Esophagus squamous epithelium (tissue), 5 donors: ENCODE measurements at places on chromosomes 12 and 14.

- DNase-seq = no peak
These were observed 136.1 kb downstream of the FGD4 start for GRCh38 chr12:32535288-32535999.

GRCh38 chr14:50769863-50770500, 61.0 kb downstream of the NIN start:
- no peak for DNase-seq

DNA sequence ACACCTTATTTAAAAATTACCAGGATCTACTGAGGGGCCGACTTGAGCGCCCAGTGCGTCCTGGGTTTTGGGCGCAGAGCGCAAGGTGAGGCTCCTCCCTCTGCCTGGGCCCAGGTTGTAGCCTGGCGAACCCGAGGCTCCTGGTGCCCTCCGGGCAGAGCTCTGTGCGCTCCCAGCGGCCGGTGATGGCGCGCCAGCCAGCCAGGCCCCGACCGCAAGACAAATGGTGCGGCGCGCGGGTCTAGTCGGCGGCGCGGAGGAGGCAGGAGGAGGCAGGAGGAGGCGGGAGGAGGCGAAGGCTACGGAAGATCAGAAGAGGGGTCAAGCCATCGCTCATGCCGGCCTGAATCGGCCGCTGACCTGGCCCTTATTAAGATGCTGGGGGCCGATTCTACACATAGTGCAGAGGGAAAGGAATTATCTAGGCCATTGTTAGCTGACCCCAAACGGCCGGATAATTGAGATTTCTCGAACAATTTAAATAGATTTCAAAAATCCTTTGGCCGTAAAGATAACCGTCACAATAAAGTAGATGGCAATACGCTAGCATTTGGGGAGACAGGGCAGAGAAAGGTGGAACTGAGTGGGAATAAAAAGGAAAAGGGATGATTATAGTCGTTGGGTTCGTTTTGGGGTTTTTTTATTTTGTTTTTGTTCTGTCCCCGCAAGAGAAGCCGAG, 2.8 kb downstream of the TBX5 start:
- no peak for DNase-seq

DNA sequence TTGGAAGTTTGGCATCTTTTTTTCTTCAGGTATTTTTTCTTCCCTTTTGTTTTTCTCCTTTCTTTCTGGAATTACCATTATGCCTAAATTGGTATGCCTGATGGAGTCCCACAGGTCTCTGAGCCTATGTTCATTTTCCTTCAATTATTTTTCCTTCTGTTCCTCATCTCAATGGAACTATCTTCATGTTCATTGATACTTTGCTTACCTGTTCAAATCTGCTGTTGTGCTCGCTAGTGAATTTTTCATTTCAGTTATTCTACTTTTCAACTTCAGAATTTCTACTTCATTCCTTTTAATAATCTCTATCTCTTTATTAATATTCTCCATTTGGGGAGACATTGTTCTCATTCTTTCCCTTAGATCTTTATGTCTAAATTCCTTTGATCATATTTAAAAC, 15.4 kb upstream of the USP30 start:
- DNase-seq = no peak

GRCh38 chr12:9694241-9694640, 24.7 kb downstream of the CLEC2D start:
- no peak for DNase-seq

DNA sequence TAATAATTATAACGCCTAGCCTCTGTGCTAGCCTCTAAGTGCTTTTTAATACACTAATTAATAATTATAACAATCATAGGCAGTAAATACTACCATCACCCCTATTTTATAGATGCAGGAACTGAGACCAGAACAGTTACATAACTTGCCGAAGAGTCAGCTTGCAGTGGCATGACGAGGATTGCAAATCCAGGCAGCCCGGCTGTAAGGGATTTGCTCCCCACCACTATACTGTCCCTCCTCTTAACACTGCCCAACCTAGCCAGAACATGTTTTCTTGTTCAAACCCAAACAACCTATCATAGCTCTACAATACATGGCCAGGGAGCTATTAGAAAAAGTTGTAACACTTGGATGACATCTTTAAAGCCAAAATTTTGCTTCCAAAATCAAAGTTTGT, 33.9 kb upstream of the VASH1 start:
- DNase-seq = no peak

DNA sequence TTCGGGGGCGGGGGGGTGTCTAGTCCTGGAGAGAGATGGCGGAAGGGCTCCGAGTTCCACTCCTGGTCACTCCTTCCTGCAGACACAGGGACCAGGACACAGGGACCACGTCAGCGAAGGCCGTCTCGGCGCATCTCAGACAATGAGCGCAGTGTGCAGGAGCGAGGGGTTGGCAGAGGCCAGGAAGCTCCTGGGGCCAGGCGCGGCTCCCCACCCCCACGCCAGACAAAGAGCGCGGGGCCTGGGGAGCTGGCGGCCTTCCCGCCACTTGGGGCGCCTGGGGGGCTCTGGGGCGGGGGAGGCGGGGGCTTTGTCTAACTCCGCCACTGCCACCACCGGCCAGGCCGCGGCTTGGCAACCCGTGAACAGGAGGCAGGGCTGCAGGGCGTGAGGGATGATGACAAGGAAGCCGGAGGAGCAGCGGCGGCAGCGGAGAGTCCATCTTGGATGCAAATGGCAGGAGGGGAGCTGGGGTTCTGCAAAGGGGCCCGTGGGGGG, 2.2 kb downstream of the CDK2AP1 start:
- no peak for DNase-seq

DNA sequence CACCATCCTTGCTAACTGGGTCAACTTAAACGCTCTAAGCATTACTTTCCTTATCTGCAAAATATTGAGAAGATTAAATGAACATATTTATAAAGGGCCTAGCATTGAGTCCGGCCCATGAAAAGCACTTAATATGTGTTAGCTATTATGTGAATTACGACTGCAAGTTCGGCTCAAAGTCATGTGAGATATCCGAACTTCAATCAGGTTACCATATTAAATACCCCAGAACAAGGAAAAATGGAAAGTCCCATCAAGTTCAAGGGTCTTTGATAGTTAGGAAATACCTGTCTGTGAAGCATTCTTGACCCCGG, 487 bp upstream of the NRDE2 start:
- DNase-seq = no peak

GRCh38 chr12:68331500-68331868, 678 bp downstream of the MDM1 start:
- DNase-seq = no peak

- DNase-seq = no peak
These were observed at the start of gene HOXC12 for GRCh38 chr12:53954694-53955035. TSS of gene HOXC12 (plus strand) at chr12:53954903. CDS start at chr12:53954930, 27 bp downstream.

GRCh38 chr12:6772331-6772695, at the start of gene LAG3:
TSS of gene LAG3 (plus strand) at chr12:6772520. CDS start at chr12:6772853, 333 bp downstream.
- no peak for DNase-seq

DNA sequence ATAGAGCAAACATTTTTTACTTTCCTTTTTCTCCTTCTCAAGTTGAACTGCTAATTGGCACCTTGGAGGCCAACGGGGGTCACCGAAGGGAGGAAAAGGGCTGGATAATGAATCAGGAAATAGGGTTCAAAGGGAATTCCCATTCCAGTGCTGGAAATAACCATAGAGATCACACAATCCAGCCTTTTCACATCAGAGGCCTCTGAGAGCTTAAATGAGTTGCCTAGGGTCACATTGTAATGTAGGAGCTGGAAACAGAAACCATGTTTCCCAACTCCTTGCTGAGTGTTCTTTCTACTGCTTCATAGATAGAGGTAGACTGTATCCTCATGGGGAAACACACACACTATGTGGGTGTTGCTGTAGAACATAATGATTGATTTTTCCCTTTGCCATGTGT, 60.6 kb upstream of the DDHD1 start:
- no peak for DNase-seq

- no peak for DNase-seq
These were observed 20.3 kb downstream of the FIGNL2 start for GRCh38 chr12:51827925-51828818.

GRCh38 chr12:64061868-64062375, 160.2 kb downstream of the KICS2 start:
- DNase-seq = no peak

GRCh38 chr12:12433203-12433731, 76.4 kb downstream of the BORCS5 start:
- no peak for DNase-seq

DNA sequence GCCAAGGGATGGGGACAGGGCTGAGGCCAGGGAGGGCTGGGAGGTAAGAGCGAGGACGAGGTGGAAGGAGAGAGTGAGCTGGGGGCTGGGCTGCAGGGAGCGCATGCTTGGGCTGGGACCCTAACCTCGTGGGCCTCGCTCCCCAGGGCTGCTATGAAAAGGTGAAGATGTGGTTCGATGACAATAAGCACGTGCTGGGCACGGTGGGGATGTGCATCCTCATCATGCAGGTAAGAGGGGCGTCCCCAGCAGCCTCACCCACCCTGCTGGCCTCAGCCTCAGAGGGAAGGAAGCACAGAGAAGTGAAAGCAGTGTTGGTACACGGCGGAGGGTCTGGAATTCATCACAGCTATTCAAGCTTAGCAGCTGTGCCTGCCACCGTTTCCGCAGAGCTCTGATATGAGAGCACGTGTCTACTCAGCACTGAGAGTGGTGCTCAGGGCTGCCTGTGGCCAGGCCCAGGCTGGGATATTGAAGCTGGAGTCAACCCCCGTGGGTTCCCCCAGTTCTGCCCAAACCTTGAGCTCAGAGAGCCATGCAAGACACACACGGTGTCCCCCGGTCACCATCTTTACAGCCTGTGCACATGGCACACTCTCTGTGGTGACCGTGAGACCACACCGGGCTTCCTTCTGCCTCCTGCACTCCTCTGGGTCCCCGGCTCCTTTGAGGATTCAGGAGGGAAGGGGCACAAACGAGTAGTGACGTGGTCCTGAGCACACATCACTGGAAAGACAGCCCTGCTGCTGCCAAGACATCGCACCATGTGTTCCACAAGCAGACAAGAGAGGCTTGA, 204.6 kb downstream of the TSPAN9 start:
- DNase-seq = no peak

- no peak for DNase-seq
These were observed 59.1 kb upstream of the SLC6A13 start for GRCh38 chr12:321606-322326.

DNA sequence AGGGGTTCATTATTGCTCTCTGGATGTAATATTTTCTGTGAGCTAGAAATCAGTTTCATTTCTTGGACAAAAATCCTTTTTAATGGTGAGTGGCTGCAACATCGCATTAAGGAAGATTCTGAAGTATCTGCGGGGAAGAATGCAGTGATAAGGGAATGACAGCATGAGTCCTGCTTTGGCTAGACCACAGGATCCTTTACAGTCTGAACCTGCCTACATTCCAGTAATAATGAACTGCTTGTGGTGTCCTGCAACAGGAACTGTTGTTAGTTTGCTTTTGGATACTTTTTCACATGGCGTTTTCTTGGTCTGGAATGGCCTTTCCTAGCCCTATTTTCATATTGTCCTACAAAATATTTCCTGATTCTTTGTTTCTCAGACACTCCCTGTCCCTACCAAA, 15.7 kb downstream of the MDM2 start:
- no peak for DNase-seq

GRCh38 chr12:109246221-109246620, 62.9 kb downstream of the FOXN4 start:
- DNase-seq = no peak

- no peak for DNase-seq
These were observed 444.6 kb upstream of the CCDC196 start for GRCh38 chr14:66041582-66041981.

GRCh38 chr14:104935955-104936354, 11.3 kb downstream of the PLD4 start:
- DNase-seq = no peak

DNA sequence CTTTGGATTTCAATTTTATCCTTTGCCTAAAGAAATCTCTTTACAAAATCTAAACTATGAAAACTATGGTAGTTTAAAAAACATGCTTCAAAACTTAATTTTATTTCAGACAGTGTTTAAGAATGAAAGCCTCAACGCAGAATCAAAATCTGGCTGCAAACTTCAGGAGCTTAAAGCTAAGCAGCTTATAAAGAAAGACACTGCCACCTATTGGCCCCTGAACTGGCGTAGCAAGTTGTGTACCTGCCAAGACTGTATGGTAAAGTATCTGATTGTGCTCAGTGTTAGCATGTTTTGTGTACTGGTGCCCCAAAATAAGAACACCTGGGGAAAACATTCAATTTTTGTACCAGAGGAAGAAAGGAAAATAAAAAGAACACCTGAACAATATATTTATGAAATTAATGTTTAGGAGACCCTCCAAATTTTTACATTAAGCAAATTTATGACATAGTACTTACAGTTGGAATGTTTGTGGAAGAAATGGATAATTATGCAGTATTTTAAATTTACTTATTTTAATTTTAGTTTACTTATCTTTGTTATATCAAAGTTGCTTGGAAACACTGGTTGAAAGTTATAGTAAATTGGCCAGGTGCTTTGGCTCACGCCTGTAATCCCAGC, 12.2 kb downstream of the UBR7 start:
- DNase-seq = no peak

DNA sequence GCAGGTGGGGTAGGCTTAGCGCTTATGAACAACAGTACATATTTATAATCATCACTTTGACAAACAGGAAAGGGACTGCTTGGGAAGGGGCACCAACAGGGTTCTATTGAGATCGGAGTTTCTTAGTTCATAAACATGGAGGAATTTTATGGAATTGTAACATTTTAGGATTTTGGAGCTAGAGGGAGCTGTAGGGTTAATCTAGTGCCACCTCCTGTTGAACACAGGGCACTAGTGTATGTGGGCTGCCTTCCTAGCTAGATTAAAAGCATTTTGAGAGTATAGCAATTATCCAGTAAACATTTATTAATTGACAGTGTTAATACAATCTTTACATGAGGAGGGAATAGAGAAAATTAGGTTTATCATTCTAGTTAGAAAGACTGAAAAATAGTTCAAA, 23.1 kb upstream of the TBC1D30 start:
- no peak for DNase-seq

DNA sequence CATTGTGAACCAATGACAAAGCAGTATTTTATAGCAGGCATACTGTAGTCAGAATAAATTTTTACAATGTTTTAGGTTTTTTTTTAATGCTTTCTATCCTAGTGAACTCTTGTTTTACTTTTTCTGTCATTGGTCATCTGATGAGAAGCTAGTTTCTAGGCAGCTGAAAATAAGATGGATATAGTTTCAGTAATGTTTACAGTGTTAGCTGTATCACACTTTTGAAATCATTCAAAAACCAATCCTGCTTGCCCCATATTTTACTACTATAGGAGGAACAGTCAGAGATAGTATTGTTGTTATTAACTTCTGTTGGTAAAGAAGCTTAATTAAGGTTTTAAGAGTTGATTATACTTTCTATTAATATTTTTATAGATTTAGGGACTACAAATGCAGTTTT, 24.5 kb downstream of the USP15 start:
- DNase-seq = no peak

DNA sequence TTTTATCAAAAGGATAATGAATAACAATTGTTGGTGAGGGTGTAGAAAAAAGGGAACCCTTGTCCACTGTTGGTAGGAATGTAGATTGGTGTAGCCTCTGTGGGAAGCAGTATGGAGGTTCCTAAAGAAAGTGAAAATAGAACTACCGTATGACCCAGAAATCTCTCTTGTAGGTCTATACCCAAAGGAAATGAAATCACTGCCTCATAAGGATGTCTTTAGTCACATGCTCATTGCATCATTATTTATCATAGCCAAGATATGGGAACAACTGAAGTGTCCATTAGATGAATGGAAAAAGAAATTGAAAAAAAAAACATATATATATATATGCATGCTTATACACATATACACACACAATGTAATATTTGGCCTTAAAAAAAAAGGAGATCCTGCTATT, 158.8 kb upstream of the NPAS3 start:
- DNase-seq = no peak
